ENCODE measurements at places on chromosomes 6 and 20. TPM values are rescaled to one million over a fixed set of nuclear protein-coding genes. Genes with fewer than 3 reads are reported as not detected.

Gene SLC17A9
- total RNA-seq: 47.3 TPM

Gene DCDC2
- total RNA-seq: not detected

Gene POPDC3
- not detected for total RNA-seq

Gene NKX2-4
- total RNA-seq: not detected

Gene SIM1
- total RNA-seq: not detected

Gene TMEM74B
- total RNA-seq: 0.40 TPM

Gene MRAP2
- total RNA-seq: not detected

Gene DEFB132
- total RNA-seq: not detected

Gene MYL9
- 0.19 TPM for total RNA-seq

Gene PTCRA
- total RNA-seq: not detected

Gene BNIP5
- total RNA-seq: not detected

Gene CD40
- total RNA-seq: 3.3 TPM

Gene VSTM2L
- total RNA-seq: not detected

Gene TTI1
- 43.8 TPM for total RNA-seq

Gene C20orf202
- not detected for total RNA-seq

Gene NNAT
- 0.29 TPM for total RNA-seq

Gene MAP1LC3A
- 2.2 TPM for total RNA-seq

Gene BACH2
- total RNA-seq: 52.1 TPM

Gene B4GALT5
- total RNA-seq: 39.3 TPM

Gene KCNK16
- total RNA-seq: not detected

Gene TINAG
- not detected for total RNA-seq

Gene EZR
- 266 TPM for total RNA-seq

Gene HTR1B
- not detected for total RNA-seq

Gene PTK7
- 1.6 TPM for total RNA-seq

Gene HEBP2
- total RNA-seq: 25.4 TPM

Gene SLC17A3
- not detected for total RNA-seq

Gene LST1
- 16.3 TPM for total RNA-seq

Gene TRIM40
- total RNA-seq: not detected

Gene OPRM1
- not detected for total RNA-seq

Gene PGC
- total RNA-seq: not detected

Gene MICB
- 22.5 TPM for total RNA-seq

Gene NFATC2
- total RNA-seq: 44.3 TPM

Gene TRIM31
- total RNA-seq: not detected

Gene LRRC73
- 0.15 TPM for total RNA-seq

Gene CCDC28A
- total RNA-seq: 13.2 TPM

Gene COL12A1
- total RNA-seq: not detected

Gene WFDC5
- total RNA-seq: not detected

Gene LY6G6D
- total RNA-seq: not detected

Gene PTK6
- 0.15 TPM for total RNA-seq

Gene CDS2
- 51.7 TPM for total RNA-seq

Gene TSBP1
- not detected for total RNA-seq

Gene MYCT1
- total RNA-seq: not detected

Gene LY6G5C
- 3.5 TPM for total RNA-seq

Gene TREML2
- total RNA-seq: 2.0 TPM

Gene PACSIN1
- total RNA-seq: 0.13 TPM

Data from activated CD8-positive, alpha-beta memory T cell treated with anti-CD3 and anti-CD28 coated beads for 36 hours (primary cell).